Heart right ventricle (tissue), 16 donors: ENCODE measurements at places on chromosomes 11 and 22. TPM values are rescaled to one million over a fixed set of nuclear protein-coding genes. Genes with fewer than 3 reads are reported as not detected.
A peak's percentile ranks its signal among the peaks of the same experiment; 100 is the strongest.

BTG4 gene
- total RNA-seq = not detected

MISFA gene
- 10.6 TPM for total RNA-seq

SPI1 gene
- total RNA-seq = 8.2 TPM

IGSF9B gene
- total RNA-seq = 31.0 TPM

TEAD1 gene
- total RNA-seq = 125 TPM

DNA sequence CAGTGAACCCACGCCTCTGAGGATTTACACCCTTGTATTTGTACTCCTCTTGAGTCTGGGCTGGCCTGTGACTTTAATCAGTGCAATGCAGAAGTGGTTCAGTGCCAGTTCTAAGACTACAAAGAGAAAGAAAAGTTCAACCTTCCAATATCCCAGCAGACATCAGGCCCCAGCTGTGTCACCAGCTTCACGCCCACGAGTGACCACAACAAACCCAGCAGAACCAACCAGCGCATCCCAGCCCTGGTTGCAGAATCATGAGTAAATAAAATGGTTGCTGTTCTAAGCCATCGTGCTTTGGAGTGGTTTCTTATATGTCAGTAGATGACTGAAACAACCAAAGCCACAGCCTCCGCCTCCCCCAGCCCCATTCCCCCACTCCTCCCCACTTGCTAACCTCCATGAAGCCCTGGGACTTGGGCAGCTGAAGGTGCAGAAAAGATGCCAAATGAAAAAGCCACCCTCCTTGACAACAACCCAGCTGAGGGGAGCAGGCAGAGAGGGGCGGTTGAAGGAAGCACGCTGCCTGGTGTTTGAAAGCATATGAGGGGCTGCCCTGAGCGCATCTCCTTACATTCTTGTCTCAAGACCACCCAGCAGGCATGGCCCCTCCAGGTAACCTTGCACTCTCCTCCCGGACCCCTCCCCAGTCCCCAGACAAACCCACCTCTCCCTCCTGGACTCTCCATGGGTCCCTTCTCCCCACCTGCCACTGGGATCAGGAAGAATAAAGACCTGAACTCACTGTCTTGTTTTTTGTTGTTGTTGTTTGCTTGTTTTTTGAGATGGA, 20.9 kb downstream of the TSKU start:
- DNase-seq = no peak

DNA sequence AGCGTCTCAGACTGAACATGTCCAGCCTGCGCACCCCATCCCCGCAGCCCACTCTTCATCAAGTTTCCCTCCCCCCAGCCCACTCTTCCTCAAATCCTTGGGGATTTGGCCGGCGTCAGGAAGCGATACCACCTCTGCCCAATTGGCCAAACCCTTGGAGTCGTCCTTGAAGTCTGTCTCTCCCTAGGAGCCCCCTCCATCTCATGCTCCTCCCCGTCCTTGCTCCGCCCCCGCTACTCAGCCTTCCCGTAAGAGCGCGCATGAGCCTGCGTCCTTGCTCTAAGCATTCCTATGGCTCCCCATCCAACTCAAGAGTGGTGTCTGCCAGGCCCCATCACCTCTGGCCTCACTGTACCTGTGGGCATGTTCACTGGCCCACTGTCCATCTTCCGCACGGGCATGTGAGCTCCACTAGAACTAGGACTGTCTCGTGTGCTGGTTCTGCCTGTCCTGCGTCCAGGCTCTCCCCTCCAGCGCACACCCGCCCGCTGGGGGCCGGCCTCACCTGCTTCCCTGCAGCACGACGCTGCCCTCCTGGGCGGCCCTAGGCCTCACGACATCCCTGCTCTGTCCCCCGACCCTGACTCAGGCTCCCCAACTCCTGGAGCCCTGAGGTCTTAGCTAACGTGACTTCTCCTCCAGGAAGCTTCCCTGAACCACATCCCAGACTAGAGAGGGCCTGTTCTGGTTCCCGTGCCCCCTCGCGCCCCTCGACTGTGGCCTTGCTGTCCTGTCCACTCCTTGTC, 30.5 kb upstream of the TTLL12 start:
- DNase-seq = no peak

- no peak for DNase-seq
Observed at GRCh38 chr11:41878095-41878494, 418.6 kb upstream of the LRRC4C start.

DNA sequence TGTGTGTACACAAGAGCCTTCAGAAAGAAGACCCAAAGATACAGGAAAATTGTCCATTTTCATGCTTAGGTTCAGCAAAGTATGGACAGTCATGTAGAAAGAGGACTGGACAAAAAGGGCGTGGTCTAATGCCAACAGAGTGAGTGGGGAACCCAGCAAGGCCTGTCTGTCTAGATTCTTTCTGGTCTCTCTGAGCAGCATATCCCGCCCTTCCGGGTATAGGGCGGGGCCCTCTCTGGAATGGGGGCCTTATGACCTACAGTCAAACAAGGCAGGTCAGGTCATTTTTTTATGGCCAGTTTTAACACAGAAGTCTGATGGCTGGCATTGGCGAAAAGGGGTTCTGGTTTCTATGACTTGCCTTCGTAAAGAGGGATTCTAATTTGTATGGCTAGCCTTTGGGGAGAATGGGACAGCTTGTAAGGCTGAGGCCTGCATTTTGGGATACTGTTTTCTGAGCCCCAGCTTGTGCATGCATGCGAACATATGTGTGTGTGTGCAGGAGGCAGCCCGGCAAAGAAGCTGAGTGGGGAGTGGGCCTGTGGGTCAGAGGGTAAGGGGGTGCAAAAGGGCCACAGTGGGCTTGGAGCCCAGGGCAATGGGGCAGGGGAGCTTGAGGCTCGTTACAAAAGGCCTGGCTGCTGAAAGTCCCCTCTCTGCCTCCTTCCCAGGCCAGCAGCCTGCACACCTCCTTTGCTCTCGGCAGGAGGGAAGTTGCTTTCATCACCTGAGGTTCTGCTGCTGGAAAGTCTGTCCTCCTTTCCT, 130.5 kb upstream of the B3GAT1 start:
- peak; percentile 2 for DNase-seq

- DNase-seq = no peak
Observed at GRCh38 chr11:31643857-31644256, 134.3 kb downstream of the ELP4 start.

DNA sequence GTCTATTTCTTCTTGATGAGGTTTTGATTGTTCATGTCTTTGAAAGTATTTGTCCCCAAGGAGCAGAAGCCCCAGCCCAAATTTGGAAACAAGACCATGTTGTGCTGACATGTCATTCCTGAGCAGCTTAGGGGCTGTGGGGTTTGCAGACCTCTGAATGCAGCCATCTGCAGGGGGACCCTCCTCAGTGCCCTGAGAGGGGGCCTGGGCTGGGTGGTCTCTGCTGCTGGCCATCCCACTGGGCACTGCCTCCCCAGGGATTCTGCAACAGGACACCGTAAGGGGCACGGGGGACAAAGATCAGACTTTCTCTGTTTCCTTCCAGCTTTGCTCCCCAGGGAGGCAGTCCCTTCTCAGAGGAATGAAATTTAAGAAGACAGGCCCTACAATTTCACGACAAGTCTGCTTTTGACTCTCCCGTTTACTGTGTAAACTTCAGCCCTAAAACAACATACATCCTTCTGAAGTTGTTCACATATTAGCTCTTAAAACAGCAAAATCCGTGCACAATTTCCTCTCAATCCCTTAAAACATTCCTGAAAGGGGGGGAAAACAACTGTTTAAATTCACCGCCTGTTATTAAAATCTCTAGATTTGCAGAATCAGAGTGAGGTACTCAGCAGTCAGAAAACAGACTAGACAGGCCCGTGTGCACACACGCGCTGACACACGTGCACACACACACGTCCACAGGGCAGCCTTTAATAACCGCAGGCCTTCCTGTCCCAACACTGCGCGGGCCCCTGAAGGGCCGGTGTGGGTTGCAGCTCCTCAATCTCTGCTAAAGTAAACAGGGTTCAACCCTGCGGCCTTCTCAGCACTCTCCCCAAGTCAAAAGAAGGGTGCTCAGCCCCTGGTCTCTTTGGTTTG, 109.8 kb downstream of the KCNQ1 start:
- DNase-seq = no peak

DNA sequence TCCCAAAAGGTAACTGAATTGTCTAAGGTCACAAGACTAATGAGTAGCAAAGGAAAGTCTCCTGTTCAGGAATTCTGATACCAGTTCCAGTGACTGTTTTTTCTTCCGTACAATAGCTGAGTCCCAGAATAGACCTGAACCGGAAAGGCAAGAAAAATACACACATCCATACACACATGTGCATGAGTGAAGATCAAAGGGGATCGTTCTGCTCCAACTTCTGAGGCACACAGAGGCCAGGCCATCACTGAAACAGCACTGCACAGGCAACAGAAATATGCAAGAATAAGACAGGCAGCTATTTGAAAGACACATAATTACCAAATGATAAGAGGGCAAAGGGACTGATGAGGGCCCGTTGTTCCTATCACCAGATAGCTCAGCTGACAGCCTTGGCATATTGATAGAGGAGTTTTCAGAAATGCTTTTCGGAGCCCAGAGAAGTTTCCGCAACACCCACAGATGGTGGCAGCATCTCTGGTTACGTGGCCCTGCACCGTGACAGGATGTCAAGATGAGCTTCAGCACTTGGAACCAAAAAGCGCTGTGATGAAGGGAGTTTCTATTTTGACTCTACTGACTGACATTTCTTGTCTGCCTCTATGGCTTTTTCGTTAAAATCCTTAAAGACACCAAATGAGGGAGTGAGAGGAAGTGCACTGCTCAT, 280.6 kb downstream of the LARGE1 start:
- DNase-seq = no peak

DNA sequence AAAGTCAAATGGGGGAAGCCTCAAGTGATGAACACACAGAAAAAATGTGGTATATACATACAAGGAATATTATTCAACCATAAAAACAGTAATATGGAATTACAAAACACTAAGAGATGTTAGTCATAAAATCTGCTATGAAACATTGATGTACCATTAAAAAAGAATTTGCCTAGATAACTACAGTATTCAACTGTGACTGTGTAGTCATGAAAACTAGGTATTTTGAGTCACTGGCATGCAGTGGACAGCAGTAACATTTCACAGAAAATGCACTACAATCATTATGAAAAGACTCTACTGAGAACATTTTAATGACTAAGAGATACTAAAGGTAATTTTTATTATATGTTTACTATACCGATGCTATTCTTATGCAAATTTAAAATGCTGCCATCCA, 11.7 kb downstream of the ZNF195 start:
- no peak for DNase-seq

DNA sequence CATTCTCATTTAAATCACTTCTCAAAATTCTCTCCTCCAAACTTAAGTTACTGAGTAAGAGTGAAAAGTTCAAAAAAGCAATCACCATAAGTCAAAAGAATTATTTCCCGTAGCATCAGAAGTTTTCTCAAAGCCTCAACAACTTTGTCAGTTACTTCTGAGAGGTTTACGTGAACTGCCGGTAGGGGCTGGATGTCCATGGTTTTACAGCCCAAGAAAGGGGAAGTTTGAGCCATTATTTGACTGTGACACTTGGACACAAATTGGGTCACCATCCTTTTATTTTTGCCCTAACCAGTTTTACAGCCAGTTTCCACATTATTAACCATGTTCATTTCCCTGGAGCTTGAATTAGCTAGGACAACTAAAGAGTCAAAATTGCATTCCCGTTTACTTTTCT, 7.5 kb downstream of the POU2AF3 start:
- no peak for DNase-seq

DNA sequence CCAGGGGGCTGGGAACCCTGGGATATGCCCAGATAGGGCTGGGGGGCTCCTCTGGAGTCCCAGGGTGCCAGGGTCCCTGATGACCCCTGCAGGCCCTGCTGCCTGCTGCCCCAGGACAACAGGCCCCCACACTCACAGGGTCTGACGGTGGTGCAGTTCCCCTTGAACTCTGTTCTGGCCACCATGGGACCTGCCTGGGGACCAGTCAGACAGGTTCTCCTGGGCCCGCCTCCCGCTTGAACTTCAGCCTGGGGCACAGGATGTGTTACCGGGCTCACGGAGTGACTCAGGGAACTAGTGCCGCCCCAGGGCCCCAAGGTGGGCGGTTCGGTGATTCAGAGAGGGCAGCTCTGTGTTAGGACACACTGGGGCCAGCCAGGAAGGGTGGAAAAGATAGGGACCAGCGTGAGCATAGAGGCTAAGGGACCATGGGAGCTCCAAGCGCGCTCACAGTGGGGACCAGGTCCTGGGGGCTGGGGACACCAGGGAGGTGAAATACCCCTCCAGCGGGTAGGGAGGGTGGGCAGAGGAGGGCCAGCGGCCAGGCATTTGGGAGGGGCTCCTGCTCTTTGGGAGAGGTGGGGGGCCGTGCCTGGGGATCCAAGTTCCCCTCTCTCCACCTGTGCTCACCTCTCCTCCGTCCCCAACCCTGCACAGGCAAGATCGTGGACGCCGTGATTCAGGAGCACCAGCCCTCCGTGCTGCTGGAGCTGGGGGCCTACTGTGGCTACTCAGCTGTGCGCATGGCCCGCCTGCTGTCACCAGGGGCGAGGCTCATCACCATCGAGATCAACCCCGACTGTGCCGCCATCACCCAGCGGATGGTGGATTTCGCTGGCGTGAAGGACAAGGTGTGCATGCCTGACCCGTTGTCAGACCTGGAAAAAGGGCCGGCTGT, 21.5 kb upstream of the TXNRD2 start:
- peak; percentile 13 for DNase-seq

DNA sequence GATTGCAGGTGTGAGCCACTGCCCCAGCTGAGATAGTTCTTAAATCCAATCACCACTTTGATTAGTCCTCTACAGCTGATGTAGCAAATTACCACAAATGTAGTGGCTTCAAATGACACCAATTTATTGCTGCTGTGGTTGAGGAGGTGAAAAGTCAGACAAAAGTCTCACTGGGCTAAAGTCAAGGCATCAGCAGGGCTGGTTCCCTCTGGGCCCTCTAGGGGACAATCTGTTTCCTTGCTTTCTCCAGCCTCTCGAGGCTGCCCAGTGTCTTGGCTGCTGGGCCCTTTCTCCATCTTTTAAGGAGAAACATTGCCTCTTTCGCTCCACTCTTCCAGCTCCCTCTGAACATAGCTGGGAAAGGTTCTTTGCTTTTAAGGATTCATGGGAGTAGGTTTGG, 50.5 kb upstream of the SHANK2 start:
- no peak for DNase-seq

GRCh38 chr11:134613646-134614045, 201.6 kb upstream of the B3GAT1 start:
- DNase-seq = no peak

DNA sequence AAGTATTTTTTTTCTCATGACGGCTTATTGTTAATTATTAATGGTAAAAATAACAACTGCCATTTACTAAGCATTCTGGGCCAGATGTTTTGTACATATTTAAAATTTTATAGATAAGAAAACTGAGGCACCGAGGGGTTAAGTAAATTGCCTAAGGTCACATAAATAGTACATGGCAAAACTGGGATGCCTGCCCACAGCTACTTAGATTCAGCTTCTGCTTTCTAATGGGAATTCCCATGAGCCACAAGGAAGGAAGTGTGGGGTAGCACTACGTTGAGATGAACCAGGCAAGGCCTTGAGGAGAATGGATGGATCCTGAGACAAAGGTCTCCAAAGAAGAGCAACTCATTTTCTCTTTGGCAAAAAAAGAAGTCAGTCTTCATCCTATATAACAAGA, 11.9 kb upstream of the PHF21A start:
- no peak for DNase-seq

- DNase-seq = no peak
Observed at GRCh38 chr11:25057861-25058260, 561.0 kb downstream of the LUZP2 start.
